ENCODE measurements at places on chromosomes 6 and 20. TPM values are rescaled to one million over a fixed set of nuclear protein-coding genes. Genes with fewer than 3 reads are reported as not detected.

The SLC22A1 gene
- total RNA-seq: 0.81 TPM

The ELOVL4 gene
- total RNA-seq: 2.0 TPM

The SLC22A7 gene
- not detected for total RNA-seq

The RAET1L gene
- not detected for total RNA-seq

The SLC22A3 gene
- total RNA-seq: not detected

The F13A1 gene
- not detected for total RNA-seq

The PRL gene
- total RNA-seq: not detected

The DSP gene
- total RNA-seq: 0.33 TPM

The RAB44 gene
- total RNA-seq: 0.15 TPM

The LIN28B gene
- total RNA-seq: not detected

The ECT2L gene
- total RNA-seq: not detected

The PTCRA gene
- total RNA-seq: not detected

The TGM2 gene
- 0.38 TPM for total RNA-seq

GRCh38 chr20:11459090-11459890 lies 458.4 kb upstream of the BTBD3 start:
- DNase-seq: no peak

GRCh38 chr20:32484225-32484957 lies 100.7 kb downstream of the NOL4L start:
- DNase-seq: peak; percentile 29

DNA sequence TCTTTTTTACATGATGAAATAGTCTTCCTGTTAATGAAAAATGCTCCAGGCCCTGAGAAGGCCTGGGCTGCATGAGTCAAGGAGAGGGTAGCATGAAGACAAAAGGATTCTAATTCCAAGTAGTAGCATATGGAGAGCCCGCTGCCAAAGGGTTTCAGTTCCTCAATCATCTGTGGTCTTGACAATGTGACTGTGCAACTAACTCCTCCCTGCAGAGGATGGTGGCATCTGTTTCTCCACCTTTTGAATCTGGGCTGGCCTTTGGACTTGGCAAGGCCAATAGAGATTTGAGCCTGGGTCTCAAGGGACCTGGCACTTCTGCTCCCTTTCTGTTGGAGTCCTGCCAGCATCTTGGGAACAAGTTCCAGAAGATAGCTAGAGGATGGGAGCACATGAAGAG lies 35.1 kb upstream of the ANKEF1 start:
- DNase-seq: no peak

DNA sequence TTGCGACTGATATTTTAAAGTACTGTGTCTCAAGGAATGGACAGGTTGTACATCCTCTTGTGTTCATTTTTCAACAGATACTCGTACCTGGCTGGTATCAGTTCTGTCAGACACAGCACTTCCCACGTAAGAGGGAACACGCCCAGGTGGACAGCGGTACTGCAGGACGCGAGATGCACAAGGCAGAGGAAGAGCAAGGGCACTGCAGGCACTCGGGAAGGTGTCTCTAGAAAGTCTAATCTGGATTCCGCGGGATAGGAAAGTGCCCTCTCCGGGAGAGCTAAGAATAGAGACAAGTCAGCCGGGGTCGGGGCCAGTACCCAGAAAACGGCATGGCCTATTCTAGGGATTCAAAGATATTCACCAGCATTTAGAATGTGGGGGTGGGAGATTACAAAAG lies 94.2 kb upstream of the MBOAT1 start:
- no peak for DNase-seq

GRCh38 chr6:139109558-139109957 lies 25.3 kb upstream of the HECA start:
- peak; percentile 38 for DNase-seq

- DNase-seq: no peak
Observed at GRCh38 chr20:49103647-49104364, 57.7 kb downstream of the CSE1L start.

GRCh38 chr20:19451231-19451922 lies 238.9 kb downstream of the SLC24A3 start:
- DNase-seq: no peak

DNA sequence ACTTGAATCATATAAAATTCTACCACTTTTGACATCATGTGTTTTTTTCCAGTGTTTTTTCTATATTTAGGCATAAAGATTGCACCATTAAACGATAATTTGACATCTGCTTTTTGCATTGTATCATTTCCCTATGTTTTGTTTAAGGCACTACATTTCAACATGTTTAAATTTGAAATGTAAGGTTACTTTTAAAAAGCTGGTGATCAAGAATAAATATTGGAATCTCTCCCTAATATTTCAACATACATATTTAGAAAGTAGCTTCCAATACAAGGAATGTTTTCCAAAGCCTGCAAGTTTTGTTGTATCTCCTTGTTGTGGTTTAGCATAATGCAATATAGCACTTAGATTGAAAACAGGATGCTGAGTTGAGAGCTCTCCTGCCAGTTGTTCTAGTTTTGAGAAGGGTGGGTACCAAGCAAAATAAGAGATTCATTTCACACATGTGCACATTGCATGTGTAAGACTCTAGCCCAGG lies 76.5 kb downstream of the SYNJ2 start:
- DNase-seq: no peak

DNA sequence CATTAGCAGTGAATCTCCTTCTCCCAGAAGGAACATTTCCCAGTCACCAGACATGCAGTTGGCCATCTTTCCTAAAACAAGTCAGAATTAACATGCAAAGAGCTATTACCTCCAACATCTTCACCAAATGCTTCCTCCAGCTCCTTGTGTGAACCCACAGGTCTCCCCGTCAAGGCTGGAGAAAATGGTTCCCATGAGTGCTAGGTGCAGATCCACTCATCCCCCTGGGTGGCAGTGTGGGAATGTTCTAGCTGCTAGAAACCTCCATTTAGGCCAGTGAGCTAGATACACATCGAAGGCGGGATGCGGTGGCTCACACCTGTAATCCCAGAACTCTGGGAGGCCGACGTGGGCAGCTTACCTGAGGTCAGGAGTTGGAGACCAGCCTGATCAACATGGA lies 603.9 kb upstream of the SLC35B3 start:
- DNase-seq: no peak

- DNase-seq: no peak
Observed at GRCh38 chr6:8904754-8905153, 469.4 kb upstream of the SLC35B3 start.

DNA sequence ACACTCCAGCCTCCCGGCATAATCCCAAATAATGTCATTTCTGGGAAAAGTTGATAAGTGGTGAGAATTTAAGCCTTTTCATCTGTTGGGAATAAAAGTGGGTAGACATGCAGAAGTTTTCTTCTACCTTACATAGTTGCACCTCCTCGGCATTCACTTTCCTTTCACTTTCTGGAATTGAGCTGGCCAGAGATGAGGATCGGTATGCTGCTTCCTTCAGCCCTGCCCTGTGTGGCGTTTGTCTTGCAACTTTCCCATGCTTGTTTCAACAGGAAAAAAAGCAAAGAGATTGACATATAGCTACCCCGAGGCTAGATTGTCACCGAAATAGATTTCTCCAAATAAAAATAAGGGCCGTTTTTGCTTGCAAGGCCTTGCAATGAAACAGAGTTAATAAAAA lies 65.8 kb upstream of the JAG1 start:
- no peak for DNase-seq

DNA sequence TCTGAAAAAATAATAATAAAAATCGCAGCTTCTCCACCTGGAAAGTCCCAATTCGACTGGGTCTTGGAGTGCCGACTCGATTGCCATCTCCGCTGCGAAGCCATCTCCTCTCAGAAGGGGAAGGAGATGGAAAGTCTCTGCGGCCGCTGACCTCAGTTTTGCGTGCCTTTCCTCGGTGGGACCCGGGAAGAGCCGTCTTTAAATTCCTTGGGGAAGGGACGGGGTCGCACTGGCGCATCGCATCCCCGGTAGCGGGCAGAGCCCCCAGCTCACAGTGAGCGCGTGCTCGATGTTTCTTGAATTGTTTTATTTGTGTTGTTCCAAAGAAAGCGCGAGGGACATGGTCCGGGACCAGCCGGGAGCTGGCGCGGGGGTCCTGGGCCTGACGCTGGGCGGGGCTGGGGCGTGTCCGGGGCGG lies 270 bp upstream of the TIAM2 start:
- DNase-seq: no peak

DNA sequence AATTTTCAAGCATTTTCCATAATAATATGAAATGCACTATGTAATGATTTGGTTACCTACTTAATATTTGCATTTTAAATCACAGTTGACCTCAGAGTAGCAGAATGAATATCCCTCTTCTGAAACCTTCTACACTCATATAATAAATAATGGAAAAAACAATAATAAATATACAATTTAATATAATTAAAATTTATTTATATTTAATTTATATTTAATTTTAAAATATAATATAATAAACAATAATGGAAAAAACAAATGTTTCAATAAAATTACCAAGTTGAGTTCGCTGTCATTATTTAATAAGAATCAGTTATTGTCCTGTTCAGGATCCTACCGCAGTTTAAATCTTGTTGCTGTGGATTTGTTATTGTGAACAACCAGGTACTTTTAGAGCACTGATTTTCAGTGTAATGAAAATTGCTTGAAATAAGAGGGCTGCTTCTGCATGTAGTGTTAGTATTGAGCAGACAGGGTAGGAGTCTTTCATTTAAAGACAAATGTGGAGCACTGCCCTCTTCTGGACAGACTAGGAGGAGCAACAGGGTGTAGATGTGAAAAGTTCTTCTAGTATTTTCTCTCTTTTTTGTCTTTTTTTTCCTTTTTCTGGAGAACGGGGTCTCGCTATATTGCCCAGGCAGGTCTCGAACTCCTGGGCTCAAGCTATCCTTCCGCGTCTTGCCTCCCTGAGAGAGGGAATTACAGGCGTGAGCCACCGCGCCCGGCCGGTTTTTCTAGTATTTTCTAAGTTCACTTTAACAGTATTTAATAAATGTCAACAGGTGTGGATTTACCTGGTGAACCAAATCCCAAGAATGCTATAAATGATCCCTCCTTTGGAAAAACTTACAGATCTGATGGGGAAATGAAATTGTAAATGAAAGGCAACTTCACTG lies 13.6 kb downstream of the TRAPPC3L start:
- peak; percentile 63 for DNase-seq

- DNase-seq: no peak
Observed at GRCh38 chr20:36421641-36422040, 115.5 kb downstream of the DLGAP4 start.

DNA sequence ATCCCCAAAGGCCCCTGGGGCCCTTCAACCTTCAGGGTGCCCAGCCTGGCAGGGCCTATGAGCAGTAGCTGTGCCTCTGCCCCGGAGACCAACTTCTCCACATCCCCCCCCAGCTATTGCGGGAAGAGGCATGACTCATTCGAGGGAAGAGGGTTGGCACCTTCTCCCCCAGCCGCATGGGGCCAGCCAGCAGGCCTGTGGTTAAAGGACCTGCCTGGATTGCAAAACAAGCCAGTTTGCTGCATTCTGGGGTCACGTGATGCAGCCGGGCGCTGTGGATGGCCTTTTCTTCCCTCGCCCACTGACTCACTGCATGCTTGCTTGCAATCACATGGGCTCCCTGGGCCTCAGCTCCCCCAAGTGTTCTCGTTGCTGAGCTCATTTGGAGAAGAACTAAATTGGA lies 182.5 kb downstream of the MAFB start:
- peak; percentile 22 for DNase-seq

DNA sequence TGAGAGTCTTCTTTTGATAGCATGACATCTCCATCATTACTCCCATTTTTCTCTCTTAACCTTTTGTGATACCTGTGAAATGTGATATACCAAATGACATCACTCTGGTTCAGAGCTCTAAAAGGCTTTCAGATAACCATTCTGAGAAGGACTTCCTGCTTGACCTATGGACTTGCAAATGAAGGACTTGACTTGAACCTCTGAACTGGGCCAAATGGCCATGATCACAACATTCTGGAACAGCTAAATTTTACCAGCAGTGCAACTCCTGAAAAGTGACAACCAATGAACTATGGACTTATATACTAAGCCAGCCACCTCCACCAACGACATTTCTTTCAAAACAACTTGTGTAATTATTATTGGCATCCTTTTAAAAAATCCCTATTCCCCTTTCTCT lies 1085.8 kb upstream of the CITED2 start:
- no peak for DNase-seq

DNA sequence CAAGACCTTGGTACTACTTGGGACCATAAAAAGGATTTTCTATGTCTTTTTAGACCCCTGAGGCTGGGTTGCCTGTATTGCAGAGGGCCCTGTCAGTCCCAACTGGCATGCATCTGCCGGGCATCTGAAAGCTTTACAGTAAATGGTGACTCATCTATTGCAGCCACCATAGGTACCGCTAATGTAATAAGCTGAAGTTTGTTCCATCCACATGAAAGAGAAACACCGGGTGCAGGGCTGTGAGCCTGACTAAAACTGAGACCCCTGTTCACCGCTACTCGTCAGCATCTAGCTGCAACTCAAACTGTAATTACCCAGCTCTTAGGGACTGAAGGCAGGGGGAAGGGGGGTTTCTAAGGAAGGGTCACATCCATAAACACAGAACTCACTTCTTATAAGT lies 49.5 kb downstream of the TRERF1 start:
- DNase-seq: peak; percentile 68

DNA sequence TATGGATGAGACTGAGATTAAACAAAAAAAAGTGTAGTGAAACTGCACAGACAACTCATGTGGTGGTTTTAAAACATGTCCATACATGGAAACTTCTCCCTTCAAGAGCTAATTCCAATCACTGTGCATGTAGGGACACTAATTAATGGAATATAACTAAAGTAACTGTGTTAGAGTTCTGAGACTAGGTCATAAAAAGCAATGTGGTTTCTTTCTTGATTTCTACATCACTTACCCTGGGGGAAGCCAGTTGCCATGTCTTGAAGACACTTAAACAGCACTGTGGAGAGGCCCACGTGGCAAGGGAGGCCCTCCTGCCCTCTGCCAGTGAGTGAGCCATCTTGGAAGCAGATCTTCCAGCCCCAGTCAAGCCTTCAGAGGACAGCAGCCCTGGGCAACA lies 118.2 kb upstream of the DST start:
- DNase-seq: no peak

DNA sequence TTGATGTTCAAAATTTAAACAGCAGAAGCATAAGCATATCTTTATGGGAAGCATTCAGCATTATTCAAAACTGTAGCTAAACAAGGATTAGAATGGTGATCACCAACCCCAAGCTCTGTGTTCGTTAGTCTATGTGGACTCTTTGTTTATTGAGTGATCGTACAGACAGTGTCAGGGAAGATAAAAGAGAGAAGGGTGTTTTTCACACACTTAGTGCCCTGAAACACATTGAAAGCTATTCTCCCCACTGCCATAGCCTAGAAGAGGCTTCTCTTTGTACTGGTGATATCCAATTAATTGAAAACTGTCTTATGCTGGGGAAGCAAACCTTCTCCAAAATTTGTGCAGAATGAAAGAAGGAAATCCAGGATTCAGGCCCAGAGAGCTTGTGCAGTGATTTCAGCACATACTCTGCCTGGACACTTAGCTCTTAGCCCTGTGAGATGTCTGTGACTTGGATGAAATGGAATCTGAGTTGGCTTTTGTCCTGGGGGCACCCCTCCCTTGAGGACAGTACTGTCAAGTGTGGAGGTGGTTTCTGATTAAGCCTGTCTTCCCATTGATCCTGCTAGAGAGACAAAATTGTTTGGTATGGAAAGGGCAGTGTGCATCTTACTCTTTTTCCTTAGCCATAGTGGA lies 125.7 kb upstream of the MTHFD1L start:
- no peak for DNase-seq

GRCh38 chr20:39358052-39358451 lies 395.9 kb downstream of the DHX35 start:
- DNase-seq: no peak

All from activated CD4-positive, alpha-beta memory T cell treated with anti-CD3 and anti-CD28 coated beads, Interleukin-2, amount 10 ng/mL, durations not matched to agents 7 days and 5 days (primary cell).